ENCODE measurements at places on chromosomes 5 and 9.

- no peak for DNase-seq
Measured at GRCh38 chr5:174376056-174376455, 330.6 kb downstream of the NSG2 start.

- DNase-seq, result no peak
Measured at GRCh38 chr9:81461196-81461595, 228.2 kb downstream of the TLE1 start.

DNA sequence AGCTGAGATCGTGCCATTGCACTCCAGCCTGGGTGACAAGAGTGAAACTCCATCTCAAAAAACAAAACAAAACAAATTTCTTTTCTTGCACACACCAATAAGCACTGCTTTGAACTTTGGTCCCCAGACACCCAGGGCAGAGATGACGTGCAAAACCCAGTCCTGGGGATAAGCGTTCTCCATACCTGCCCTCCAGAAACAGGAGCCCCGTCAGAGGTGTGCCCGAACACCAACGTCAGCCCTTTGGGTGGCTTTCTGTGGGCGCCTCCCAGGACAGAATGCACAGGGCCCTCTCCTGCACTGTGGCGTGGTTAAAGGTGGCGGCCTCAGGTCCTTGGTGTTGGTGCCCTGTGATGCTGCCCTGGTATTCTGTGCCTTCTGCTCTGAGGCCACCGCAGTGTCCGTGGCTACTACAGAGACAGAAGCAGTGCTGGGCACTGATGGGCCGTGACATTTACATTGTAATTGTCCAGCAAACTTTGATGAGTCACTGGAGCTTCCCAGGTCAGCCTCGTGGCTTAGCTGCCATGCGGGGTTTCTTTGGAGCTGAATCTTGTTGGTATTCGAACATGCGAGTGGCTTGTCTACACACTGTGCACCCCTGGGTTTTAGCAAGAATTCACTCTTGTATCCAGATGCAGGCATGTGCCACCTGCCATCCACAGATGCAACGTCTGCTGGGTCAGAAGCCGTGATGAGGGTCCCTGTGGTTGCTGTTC lies 9.8 kb downstream of the PPP1R26 start:
- DNase-seq, result no peak

- DNase-seq, result no peak
Measured at GRCh38 chr5:35345222-35345621, 114.9 kb upstream of the PRLR start.

DNA sequence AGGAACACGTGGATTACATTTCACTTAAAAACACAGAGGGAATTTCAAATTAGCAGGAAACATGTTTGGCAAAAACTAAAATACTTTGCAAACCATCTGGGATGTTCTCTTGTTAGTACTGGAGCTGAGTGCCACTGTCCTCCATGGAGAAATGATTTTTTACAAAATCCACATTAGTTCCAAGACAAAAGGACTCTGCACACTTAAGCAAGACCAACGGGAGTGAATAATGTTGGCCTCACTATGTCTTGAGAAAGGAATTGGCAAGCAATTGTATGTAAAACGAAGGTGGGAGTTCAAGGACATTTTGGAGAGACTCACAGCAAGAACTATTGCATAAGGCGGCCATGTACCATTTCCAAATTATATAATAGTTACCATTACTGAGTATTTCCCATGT lies 547.5 kb downstream of the EBF1 start:
- DNase-seq, result no peak

DNA sequence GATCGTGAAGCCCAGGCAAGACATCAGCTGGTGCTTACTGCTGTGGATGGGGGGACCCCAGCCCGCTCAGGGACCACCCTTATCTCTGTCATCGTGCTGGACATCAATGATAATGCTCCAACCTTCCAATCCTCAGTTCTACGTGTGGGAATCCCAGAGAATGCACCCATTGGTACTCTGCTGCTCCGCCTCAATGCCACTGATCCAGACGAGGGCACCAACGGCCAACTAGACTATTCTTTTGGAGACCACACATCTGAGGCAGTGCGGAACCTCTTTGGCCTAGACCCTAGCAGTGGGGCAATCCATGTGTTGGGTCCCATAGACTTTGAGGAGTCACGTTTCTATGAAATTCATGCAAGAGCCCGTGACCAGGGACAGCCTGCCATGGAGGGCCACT lies 960 bp downstream of the PCDHGC5 start:
- DNase-seq, result no peak

GRCh38 chr5:109324351-109324750 lies 85.4 kb downstream of the PJA2 start:
- DNase-seq, result no peak

GRCh38 chr9:109913461-109913810 lies 133.4 kb downstream of the PALM2AKAP2 start:
- no peak for DNase-seq

GRCh38 chr5:123617561-123617960 lies 105.6 kb downstream of the CSNK1G3 start:
- DNase-seq, result no peak

DNA sequence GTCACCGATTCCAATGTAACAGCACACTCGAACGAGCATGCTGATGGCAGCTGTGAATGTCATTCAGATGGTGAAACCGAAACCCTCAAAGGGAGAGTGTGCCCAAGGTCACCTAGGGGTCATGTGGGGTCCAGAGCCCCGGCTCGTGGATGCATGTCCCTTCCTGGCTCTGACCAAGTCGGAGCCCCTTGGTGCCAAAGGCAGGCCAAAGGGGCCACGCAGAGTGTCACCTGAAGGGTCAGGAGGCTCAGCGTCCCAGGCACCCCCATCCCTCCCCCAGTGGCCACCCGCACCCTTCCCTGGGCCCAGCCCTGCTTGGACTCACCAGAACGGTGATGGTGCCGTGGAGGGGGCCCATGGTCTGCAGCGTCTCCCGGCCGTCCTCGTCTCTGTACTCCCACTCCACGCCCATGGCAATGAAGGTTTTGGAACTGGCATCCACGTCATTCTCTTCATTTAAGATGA lies 69.5 kb downstream of the ZNF354C start:
- DNase-seq, result no peak

DNA sequence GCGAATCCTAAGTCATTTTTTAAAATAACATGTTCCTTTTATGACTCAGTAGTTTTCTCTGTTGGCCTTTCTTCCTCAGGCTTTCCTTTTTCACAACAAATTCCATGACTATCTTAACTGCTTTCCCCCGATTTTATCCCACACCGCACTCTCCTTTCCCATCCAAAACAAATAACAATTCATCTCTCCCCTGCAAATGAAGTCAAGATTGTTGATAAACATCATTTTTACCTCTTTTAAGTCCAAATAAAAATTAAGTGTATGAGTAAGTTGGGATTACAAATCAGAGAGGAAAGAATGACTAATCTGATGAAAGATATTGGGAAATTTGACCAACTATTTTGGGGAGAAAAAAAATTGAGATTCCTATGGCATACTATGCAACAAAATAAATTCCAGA lies 47.3 kb downstream of the SEC61B start:
- DNase-seq, result no peak

DNA sequence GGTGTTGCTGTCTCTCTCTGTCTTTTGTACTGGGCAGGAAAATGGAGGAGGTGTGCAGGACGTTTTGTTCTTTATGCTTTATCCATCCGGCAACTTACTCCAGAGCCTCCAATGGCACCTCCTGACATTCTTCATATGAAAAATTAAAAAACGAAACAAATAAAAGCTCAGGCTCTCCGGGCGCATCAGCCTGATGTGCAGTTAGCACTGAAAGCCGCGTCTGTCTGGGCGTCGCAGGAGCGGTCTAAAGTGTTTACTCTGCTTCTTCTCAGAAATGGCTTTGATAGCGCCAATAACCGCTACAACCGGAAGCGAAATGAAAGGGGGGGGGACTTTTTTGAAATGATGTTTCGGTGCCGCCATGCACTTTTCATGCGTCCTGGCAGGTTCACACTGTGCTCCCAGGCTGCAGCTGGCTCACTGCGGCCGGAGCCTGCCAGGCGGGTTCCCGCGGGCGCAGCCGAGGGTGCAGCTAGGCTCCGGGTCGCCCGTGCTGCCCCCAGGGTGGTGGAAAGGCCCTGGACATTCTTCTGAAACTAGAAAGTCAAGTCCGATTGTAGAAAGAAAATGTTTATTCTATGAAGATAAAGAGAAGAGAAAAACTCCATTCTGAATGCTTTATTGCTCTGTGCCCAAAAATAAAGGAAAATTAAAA lies 407.7 kb upstream of the IRX1 start:
- DNase-seq, result no peak

DNA sequence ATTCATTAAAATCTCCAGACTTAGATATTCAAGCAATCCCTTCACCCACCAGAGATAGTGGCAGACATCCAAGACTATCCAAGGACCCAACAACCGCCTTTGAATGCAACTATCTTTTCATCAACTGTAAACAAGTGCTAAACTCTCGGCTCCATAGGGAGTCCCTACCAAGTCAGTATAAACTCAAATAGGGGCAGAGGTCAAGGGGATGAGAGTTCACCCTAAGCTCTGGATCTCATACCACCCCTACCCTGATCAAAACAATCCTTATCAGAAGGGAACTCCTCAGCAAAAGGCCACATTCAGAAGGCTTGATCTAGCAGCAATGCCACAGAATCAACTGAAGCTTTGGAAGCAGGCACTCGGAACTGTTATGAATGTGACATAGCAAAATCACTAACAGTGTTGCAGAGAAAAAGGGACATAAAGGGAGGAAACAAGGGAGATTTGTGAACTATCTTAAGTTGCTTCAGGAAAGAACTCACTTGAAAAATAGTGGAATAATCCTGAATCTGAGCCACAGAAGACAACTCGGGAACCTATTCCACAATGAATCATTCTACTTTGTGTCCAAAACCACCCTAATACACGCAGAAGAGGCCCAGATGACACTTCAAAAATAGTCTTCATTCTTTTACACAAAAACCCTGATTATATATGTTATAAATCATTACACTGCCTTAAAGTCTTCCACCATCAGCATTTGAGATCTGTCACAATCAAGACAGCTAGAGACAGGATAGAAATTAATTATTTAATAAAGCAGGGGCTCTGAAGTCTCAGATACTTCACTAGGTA lies 49.8 kb downstream of the NR6A1 start:
- no peak for DNase-seq

DNA sequence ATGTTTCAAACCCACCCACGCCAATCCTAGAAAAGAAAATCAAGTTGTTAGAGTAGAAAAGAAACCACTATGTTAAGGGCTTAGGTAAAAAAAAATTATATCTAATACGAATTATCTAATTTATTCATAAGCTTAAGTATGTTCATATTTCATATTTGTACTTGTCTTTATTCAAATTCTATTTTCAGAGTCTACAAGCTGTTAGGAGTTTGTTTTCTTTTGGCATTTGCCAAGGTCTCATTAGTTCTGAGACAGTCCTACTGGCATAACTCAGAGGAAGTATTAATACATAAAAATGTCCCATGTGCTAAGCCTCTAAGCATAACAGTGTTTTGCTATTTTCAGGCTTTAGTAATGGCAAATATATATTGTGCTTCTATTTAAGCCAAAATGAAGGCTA lies 57.6 kb downstream of the STARD4 start:
- no peak for DNase-seq

- no peak for DNase-seq
Measured at GRCh38 chr9:20697021-20697719, 13.1 kb downstream of the FOCAD start.

GRCh38 chr5:35904443-35905132 lies 33.8 kb downstream of the CAPSL start:
- no peak for DNase-seq

DNA sequence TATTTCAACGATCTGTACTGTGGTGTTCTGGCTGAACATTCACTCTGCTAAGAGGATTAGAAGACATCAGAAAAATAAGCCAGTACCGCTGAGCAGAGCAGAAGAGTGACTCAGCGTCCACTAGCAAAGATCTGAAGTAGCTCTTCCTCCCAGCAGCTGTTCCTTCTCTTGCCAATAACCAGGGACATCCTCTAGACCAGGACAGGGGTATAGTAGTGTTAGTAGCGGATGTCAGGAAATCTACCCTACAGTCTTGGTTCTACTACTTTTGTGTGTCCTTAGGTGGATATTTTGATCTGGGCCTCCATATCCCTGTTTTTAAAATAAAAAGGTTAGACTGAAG lies 103.6 kb downstream of the TSSK1B start:
- no peak for DNase-seq
